NCI-H748 treated with DMSO at 0.1 percent for 48 hours (cell line): ENCODE measurements at places on chromosomes 2 and 18.

GRCh38 chr18:74479486-74480148 lies 16.5 kb upstream of the CNDP2 start:
- no peak for DNase-seq

- no peak for DNase-seq
These were observed 1212.1 kb upstream of the ACVR2A start for GRCh38 chr2:146632707-146633106.

DNA sequence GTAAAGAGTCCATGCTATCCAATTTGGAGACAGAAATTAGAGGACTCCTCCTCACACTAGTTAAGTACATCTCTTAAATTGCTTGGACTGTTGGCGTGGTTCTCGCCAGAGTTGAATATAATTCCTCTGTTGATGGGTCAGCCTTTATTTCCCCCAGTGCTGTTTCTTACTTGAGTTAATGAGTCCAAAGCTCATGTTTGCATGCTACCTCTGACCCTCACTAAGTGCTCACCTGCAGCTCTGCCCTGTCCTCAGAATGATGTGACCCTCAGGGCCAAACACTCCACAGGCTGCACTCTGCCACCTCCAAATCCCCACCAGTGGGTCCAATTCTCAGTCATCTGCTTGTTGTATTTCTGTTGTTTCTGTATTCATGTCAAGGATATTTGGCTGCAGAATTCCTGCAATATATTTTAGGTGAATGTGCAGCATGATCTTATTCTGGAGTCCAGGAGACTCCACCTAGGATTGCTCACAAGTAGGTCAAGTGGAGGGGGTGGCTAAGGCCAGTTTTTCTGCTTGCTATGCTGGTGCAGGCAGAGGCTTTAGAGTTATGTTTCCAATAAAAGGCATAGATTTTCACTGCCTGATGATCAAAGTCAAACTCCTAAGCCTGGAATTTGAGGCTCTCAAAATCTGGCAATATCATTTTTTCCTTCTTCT lies 37.8 kb downstream of the RDH14 start:
- no peak for DNase-seq

- DNase-seq = no peak
These were observed 12.1 kb downstream of the SERTAD2 start for GRCh38 chr2:64641599-64641998.

GRCh38 chr2:157443795-157444640 lies at the start of gene CYTIP:
Gene CYTIP (minus strand): TSS chr2:157444089. CDS start chr2:157444020, 69 bp downstream.
- no peak for DNase-seq

- no peak for DNase-seq
These were observed 120.9 kb upstream of the COL3A1 start for GRCh38 chr2:188853307-188853706.
